Activated CD4-positive, alpha-beta T cell treated with anti-CD3 and anti-CD28 coated beads, Interleukin-2, Interleukin-6, amounts not matched to agents 100 ng/mL and 50 ng/mL, durations not matched to agents 16 hours and 8 hours (primary cell): ENCODE measurements at places on chromosomes 16 and 17.

GRCh38 chr16:12176051-12176450 is 199.5 kb downstream of the SNX29 start:
- DNase-seq, result no peak

- DNase-seq, result peak; percentile 74
Observed at GRCh38 chr17:37833237-37833859, 88.5 kb upstream of the HNF1B start.

- no peak for DNase-seq
Observed at GRCh38 chr16:88509749-88510069, 56.6 kb downstream of the ZFPM1 start.

- DNase-seq, result no peak
Observed at GRCh38 chr17:65018610-65019316, 37.8 kb downstream of the GNA13 start.

DNA sequence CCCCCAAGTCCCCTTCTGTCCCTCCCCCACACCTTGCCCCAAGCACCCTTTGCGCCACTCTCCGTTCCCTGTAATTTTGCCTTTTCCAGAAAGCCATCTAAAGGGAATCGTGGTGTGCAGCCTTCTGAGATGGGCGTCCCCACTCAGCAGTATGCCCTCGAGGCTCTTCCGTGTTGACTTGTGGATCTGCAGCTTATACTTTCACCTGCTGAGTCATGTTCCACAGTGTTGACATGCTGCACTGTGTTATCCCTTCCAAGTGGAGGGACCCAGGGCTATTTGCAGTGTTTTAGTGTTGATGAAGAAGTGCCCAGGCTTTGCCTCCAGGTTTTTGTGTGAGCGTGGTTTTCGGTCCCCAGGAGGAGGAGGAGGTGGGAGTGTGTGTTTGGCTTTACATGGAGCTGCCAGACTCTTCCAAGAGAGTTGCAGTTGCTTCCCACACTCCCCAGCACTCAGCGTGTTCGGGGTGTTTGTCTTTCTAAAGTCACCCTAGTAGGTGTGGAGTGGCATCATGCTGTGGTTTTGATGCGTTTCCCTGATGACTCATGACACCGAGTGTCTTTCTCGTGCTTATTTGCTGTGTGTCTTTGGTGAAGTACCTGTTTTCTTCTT is 32.1 kb upstream of the JPT2 start:
- DNase-seq, result peak; percentile 60

DNA sequence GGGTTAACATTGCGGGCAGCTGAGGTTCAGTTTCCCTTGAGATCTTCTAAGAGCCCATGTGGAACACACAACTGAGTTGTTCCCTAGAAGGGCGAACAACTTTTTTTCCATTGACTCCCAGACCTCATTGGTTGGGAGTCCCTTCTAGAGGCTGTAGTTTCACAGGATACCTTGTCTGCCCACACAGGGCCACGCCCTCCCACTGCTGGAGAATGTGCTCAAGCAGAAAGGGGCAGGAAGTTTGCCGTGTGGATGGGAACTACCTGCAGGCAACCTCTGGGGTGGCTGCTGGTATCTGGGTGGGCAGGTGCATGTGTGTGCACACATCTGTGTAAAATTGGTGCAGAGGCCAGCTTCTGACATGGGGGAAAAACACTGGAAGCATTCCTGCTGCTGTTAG is 178.8 kb upstream of the PSMD7 start:
- no peak for DNase-seq

DNA sequence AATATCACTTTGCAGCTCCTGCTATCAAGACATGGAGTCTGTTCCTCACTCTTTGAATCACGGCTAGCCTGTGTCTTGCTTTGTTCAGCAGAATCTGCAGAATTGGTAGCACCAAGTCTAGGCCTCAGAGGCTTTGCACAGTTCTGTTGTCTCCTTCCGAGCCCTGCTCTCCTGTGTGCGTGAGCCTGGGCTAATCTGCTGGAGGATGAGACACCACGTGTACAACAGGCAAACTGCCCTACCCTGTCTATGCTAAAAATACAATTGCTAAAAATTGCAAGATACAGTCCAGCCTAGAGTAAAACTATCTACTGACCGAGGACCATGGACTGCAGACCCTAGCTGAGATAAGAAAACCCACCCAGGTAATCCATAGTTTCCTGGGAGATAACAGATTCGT is 484.7 kb downstream of the NPIPA7 start:
- DNase-seq, result no peak

DNA sequence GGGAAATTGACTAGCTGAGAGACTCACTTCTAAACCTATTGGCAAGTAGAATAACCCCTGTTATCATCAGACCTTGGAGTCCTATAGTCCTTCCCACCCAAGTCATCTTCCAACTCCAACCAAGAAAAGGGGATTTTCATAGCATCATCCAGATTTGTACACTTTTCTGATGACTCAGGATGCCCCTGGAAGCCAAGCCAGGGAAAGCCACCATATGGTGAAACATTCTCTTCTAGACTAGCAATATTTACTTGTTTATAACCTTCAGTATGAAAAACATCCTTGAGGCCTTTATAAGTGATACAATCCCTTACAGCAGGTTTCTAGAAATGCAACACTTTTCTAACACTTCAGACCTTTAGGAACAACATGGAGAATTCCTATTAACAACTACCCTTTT is 618.8 kb upstream of the CDH11 start:
- no peak for DNase-seq

- DNase-seq, result no peak
Observed at GRCh38 chr17:72258711-72259110, 137.9 kb downstream of the SOX9 start.

GRCh38 chr16:27202923-27203506 is 311 bp upstream of the KDM8 start:
- peak; percentile 92 for DNase-seq

- no peak for DNase-seq
Observed at GRCh38 chr17:70021726-70022125, 53.3 kb upstream of the KCNJ16 start.

GRCh38 chr17:43846963-43847371 is at the start of gene CD300LG:
TSS of gene CD300LG (plus strand) at chr17:43847176. CDS start at chr17:43847217, 41 bp downstream.
- no peak for DNase-seq

- peak; percentile 74 for DNase-seq
Observed at GRCh38 chr16:578870-579405, 9.2 kb downstream of the PIGQ start.

DNA sequence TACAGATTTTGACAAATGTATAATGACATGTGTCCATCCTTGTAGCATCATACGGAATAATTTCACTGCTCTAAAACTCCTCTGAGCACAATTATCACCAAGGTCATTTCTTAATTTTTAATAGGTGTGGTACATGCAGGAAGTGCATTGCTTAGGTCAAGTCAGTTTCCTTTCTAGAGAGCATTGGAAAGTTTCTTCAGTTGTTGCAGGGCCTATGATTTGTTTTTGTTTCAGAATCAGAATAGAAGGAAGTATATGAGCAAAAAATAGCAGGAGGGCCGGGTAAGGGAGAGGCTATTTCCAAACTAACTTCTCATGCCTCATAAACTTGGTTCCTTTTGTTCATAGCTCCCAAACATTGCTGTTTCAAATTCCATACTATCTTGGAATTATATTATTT is 24.0 kb upstream of the SLFN5 start:
- peak; percentile 26 for DNase-seq

DNA sequence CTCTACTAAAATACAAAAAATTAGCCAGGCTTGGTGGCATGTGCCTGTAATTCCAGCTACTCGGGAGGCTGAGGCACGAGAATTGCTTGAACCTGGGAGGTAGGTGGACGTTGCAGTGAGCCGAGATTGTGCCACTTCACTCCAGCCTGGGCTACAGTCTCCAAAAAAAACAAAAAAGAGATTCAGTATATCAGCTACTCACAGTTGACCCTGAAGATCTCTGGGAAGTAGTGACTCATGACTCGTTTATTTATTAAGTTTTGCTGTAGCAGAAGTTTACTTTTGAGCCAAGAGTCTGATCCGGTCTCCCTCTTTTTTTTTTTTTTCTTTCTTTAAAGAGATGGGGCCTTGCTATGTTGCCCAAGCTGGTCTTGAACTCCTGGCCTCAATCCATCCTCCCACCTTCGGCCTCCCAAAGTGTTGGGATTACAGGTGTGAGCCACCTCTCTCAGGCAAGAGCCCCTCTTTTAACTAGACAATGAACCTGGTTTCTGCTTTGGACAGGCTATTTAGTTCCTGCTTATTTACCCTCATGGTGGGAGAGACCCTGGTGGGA is 4.4 kb downstream of the MVP start:
- no peak for DNase-seq

DNA sequence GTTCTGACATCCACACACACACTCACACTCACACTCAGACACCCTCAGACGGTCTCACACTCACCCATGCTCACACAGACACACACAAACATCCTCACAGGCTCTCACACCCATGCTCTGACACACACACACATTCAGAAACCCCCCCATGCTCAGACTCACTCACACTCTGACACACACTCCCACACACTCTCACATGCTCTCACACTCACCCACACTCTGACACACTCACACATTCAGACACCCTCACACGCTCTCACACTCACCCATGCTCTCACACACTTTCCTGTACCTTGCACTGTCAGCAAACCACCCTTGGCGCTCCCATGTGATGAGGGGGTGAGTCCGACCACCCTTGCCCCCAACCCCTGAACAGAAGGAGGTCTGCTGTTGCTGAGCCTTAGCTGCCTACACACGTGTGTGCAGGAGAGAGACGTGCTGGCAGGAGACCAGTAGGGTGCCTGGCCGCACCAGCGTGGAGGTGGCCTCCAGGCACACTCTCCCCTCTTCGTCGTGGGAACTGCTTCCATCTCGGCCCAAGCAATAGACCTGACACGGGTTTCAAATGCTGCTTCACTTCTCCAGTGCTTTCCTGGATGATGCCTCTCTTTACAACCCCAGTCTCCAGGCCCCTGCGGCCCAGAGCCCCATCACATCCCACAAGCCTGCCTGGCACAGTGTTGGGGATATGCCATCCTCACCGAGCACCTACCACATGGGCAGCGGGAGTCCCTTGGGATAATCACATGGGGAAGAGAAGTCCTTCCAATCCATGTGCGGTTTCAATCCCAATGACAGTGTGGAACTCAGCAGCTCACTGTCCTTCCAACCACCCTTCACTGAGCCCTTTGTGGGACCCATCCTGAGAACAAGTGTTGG is 267.8 kb upstream of the FOXF1 start:
- DNase-seq, result no peak

DNA sequence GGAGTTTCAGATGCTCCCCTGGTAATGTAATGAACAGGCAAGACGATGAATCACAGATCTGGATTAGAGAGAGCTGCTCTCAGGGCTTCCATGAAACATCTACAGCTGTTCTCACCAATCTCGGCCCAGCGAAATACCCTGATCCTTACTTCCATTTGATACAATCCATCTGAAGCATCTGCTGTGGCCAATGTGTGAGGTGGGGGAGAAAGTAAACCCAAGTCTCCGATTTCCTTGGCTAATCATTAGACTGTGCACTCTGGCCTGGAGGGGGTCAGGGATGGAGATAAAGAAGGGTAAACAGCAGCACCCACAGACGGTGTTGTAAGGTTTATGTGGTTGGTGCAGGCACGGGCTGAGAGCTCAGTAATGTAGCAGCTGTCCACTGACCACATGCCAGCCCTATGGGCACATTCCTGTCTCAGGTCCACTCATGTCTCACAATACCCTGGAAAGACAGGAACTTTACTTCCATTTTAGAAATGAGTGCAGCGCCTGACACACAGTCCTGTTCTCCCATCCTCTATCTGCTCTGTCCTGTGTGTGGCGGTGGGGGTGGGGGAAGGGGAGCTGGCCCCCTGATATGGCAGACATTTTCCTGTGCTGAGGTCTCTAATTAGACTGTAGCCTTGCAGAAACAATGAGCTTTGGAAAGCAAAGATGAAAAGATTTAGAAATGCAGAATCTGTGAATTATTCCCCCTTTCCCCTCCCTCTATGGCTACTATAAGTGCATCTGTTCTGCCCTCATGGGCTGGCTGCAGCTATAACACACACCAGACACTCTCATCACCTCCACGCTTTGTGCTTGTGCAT is 48.3 kb upstream of the ERN1 start:
- DNase-seq, result no peak

GRCh38 chr17:35795007-35795870 is at the start of gene MMP28:
TSS of gene MMP28 (minus strand) at chr17:35795641. CDS start at chr17:35795377, 264 bp downstream.
- DNase-seq, result peak; percentile 41

DNA sequence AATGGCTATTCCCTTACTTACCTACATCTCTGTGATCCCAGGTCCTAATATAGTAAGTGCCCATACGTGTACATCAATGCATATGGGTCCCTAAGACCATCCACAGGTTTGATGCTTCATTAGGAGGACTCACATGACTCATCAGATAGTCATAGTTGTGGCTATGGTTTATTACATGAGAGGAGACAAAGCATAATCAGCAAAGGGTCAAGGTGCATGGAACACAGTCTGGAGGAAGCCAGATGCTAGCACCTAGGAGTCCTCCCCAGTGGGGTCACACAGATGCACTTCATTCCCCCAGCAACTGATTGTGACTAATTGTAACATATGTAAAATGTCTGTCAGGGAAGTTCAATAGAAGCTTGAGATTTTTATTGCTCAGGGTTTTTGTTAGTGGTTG is 42.8 kb downstream of the PHKB start:
- no peak for DNase-seq

GRCh38 chr17:8781776-8782175 is 17.4 kb downstream of the MFSD6L start:
- DNase-seq, result no peak

DNA sequence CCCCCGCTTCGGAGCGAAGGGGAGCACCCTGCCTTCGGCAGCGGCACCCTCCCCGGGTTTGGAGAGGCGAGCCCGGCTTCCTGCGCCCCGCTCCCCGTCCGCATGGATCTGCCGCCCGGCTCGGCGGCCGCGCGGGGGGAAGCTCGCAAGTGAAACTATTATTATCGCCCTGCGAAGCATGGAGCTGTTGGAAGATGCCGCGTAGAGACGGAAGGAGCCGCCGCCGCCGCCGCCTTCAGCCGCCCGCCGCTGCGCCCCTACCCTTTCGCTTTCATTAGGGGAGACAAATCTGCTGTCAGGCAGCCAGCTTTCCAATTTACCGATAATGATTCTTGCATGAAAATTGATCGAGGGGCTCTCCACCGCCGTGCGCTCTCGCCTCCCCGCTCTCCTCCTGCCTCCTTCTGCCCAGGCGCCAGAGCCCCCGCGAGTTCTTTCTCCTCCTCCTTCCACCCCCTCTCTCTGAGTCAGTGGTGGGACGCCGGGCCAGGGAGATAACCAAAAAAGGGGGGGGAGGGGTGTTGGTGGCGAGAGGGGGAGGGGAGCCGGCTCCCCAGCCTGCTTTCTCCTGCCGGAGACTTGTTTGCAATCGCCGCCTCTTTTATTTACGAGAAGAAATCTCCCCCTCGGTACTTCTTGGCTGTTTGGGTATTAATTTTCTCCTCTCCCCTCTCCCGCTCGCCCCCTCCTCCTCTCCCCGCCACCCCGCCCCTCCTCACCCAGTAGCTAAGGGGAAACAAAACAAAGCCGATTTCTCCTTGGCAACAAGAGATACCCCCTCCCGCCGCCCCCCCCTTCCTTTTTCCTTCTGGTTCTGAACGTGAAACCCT is 58.0 kb upstream of the GSE1 start:
- peak; percentile 72 for DNase-seq

- DNase-seq, result peak; percentile 51
Observed at GRCh38 chr16:53159781-53160436, 105.1 kb downstream of the CHD9 start.
